GM23248 (cell line): ENCODE measurements at places on chromosomes 12 and 14. TPM values are rescaled to one million over a fixed set of nuclear protein-coding genes. Genes with fewer than 3 reads are reported as not detected.

DNA sequence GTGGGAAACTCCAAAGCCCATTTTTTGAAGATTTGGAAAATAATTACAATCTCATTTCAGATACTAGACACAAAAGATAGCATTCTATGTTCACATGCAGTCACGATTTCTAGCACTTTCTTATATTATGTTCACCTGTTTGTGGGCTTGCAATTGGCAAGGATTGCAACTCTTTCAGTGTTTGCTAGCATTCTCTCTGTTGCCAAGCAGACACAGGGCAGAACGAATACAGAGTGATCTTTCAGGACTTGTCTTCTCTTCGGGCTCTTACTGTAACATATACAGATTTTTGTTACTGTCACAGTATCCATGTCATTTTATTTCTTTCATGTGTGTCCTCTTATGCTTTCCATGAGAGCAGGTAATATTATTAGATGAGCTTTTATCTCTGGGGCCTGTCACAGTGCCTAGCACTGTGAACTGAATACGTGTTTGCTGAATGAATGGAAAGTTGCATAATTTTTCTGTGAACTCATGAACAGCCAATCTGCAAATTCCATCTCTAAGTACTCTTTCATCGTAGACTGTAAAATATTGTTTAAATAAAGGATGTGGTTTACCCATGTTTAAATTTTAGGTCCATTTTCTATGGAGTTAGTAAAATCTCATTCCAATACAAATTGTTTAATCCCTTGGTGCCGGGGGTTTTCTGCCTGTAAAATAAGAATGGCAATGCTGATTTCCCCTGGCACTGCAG lies 105.1 kb downstream of the BMP4 start:
- no peaks in the 10 kb centered on the region for H3K4me1 ChIP-seq
- no peaks in the 10 kb centered on the region for H3K27me3 ChIP-seq
- no peak overlapping the region for H3K4me3 ChIP-seq
- H3K36me3 ChIP-seq = no peaks in the 10 kb centered on the region
- no peak for DNase-seq
- H3K27ac ChIP-seq = no peak overlapping the region

DNA sequence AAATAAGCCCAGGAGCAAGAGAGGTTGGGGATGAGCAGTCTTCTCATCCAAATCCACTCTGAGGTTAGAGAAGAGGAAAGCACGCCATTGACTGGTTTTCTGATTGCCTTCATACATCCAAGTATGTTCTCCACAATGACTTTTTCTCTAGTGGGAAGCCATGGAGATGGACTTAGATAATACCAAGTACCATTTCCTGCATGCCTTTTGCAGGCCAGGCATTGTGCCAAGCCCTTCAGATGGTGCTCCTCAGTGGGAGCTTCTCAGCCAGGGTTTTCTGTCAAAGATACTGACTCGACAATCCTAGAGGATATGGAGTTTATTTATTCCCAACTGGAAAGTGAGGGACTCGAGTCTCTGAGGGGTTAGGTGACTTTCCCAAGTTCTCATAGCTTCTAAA lies 218.0 kb downstream of the ZFP36L1 start:
- no peaks in the 10 kb centered on the region for H3K36me3 ChIP-seq
- no peak overlapping the region for H3K27ac ChIP-seq
- no peaks in the 10 kb centered on the region for H3K27me3 ChIP-seq
- DNase-seq = peak; percentile 42

SLCO1C1 gene
- not detected in 2 replicates for total RNA-seq

- H3K4me3 ChIP-seq = no peak overlapping the region
- H3K36me3 ChIP-seq = peaks cover 25% of the 10 kb centered on the region; the same call in 1 of the 2 replicates
- no peaks in the 10 kb centered on the region for H3K27me3 ChIP-seq
- no peak overlapping the region for H3K27ac ChIP-seq
- peaks cover 20% of the 10 kb centered on the region for H3K4me1 ChIP-seq
Observed at GRCh38 chr12:122867691-122868461, 28.0 kb downstream of the VPS37B start.

HAL gene
- not detected in 2 replicates for total RNA-seq

PIWIL1 gene
- total RNA-seq = not detected in 2 replicates

- H3K36me3 ChIP-seq = no peaks in the 10 kb centered on the region
- H3K27ac ChIP-seq = no peak overlapping the region
- no peak for DNase-seq
- no peaks in the 10 kb centered on the region; the same call in 1 of the 2 replicates for H3K27me3 ChIP-seq
Observed at GRCh38 chr14:23633160-23633701, 2.9 kb upstream of the DHRS2 start.

SEC23A gene
- 246 and 295 TPM in 2 replicates for total RNA-seq

DNA sequence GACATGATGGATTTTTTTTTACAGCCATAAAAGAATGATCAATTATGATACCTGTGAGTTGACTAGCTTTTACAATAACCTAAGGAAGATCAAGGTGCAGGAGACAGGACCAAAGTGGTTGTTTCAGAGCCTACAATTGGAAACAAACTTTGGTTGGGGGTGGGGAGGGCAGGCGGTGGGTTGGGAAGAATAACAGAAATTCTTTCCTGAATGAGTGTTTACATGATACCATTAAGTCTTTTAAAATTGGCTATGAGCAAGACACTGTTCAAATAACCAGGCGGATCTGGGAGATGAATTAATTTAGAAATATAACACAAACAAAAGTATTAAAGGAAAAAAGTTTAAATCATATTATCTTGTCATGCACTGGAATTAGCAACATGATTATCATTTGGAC lies 7.2 kb downstream of the NFYB start:
- no peak overlapping the region for H3K4me3 ChIP-seq
- no peak for DNase-seq
- H3K36me3 ChIP-seq = peaks cover 42% of the 10 kb centered on the region
- no peaks in the 10 kb centered on the region for H3K27me3 ChIP-seq

- H3K27me3 ChIP-seq = no peaks in the 10 kb centered on the region
- peak overlapping the region; percentile 93 for H3K4me3 ChIP-seq
- peak; percentile 82 for DNase-seq
- peaks cover 30% of the 10 kb centered on the region for H3K4me1 ChIP-seq
- H3K27ac ChIP-seq = peak overlapping the region; percentile 60
Observed at GRCh38 chr14:105093038-105093430, 27.8 kb upstream of the GPR132 start.

DNA sequence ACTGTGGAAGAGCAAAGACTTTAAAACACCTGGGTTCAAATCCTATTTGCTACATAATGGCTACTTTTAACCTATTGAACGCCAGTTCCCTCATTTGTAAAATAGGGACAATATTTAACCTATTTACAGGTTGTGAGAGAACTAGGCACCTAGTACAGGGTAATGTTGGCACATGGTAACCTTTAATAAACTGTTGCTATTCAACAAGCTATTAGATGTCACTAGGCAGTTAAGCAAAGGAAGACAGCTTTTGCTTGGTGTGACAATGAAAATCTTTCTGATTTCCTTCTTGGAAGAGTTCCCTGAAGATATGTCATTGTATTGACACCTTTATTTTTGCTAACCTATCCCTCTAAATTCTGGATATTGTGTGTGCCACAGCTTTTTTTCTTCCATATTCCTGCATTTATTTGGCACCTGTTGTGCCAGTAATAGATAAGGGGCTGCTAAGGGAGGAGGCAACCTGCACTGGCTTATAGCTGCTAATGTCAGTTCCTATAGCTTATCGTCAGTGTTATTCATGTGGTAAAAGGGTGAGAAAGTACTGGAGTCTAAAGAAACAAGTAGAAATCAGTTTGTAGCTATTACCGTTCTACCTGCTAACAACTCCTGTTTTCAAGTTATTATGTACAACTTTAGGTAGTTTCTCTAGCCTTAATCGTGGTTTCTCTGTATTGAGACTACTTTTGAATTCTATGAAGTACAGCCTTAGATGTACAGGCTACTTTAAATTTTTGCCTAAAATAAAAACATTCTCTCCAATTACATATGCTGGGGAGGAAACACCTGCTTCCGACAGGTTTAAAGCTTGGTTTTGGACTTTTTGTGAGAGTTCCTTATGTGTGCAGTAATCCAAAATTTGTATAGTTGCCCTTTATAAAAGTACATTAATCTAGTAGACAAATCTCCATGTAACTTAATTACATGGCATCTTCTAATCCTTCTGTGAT lies 24.3 kb downstream of the HIF1A start:
- no peak for DNase-seq
- peaks cover 95% of the 10 kb centered on the region for H3K4me1 ChIP-seq
- peaks cover 44% of the 10 kb centered on the region for H3K36me3 ChIP-seq

DNA sequence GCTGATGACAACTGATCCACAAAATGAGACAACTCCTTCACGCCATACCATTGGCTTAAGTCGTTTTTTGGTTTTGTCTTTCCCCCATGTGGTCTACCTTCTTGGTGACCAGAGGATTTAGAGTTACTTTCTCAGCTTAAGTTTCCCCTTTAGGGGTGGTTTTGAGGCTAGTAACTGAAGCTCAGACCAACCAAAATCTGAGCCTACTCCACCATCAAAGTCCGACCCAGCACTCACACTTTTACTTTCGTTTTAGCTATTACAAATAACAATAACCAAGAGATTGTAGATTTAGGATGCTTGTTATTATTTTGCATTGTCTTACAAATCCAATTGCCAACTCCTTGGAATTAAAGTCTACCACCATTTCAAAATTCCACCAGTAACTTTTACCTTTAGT lies 130.6 kb upstream of the MDM1 start:
- no peak for DNase-seq
- H3K4me3 ChIP-seq = no peak overlapping the region
- H3K4me1 ChIP-seq = no peaks in the 10 kb centered on the region
- H3K27me3 ChIP-seq = no peaks in the 10 kb centered on the region

DNA sequence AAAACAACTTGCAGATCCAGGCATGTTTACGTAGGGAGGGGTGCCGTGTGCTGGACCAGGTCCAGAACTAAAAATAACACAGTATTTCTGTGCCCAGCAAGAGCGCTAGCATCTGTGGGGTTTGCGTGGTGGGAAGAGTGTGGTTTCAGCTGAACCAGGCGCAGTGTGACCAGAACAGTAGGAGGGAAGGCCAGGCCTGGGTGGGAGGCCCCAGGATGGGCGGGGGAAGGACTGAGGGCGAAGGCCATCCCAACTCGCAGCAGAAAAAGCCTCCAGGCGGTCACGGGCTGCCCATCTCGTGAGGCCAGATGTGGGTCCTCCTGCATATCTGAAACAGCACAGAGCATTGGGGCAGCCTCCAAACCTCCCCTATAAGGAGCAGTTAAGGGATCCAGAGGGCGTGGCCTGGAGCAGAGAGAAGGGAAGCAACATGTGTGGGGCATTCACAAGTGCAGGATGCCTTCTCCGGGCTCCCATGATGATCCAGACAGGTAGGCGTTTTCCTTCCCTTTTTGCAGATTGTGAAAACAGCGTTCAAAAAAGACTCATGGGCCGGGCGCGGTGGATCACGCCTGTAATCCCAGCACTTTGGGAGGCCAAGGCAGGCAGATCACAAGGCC lies 17.8 kb upstream of the CD9 start:
- no peaks in the 10 kb centered on the region for H3K27me3 ChIP-seq
- H3K36me3 ChIP-seq = no peaks in the 10 kb centered on the region
- peaks cover 47% of the 10 kb centered on the region for H3K4me1 ChIP-seq
- no peak overlapping the region for H3K4me3 ChIP-seq
- H3K27ac ChIP-seq = peak overlapping the region; percentile 41

DNA sequence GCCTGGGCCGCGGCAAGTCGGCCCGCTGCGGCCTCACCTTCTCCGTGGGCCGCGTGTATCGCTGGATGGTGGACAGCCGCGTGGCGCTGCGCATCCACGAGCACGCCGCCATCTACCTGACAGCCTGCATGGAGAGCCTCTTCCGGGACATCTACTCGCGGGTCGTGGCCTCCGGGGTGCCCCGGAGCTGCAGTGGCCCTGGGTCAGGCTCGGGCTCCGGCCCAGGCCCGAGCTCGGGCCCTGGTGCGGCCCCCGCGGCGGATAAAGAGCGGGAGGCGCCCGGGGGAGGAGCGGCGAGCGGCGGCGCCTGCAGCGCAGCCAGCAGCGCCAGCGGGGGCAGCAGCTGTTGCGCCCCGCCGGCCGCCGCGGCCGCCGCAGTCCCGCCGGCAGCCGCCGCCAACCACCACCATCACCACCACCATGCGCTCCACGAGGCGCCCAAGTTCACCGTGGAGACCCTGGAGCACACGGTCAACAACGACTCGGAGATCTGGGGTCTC lies 226.2 kb upstream of the CRY1 start:
- H3K27ac ChIP-seq = no peak overlapping the region
- peaks cover 25% of the 10 kb centered on the region for H3K27me3 ChIP-seq
- H3K4me3 ChIP-seq = peak overlapping the region; percentile 69
- no peaks in the 10 kb centered on the region for H3K36me3 ChIP-seq
- peaks cover 12% of the 10 kb centered on the region for H3K4me1 ChIP-seq

DNA sequence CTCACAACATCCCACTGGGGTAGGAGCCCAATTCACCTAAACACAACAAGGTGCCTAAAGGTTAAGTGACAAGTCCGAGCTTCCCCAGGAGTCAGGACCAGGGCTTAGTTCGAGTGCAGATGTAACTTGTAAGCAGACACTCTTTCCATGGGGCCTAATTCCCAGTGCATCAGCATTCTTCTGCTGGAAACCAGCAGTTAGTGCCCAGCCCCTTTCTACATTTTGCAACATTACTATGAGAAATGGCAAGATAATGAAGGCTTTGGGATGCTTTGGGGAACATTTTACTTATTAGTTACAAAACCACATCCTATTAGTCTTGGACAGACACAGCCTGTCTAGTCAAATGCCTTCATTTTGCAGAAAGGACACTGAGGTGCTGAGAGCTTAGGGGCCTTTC lies 179.8 kb downstream of the CALM1 start:
- no peak overlapping the region for H3K4me3 ChIP-seq
- peak; percentile 43 for DNase-seq
- no peaks in the 10 kb centered on the region for H3K27me3 ChIP-seq
- H3K36me3 ChIP-seq = no peaks in the 10 kb centered on the region
- H3K4me1 ChIP-seq = no peaks in the 10 kb centered on the region

HVCN1 gene
- total RNA-seq = 4.1 and 7.6 TPM in 2 replicates

DNA sequence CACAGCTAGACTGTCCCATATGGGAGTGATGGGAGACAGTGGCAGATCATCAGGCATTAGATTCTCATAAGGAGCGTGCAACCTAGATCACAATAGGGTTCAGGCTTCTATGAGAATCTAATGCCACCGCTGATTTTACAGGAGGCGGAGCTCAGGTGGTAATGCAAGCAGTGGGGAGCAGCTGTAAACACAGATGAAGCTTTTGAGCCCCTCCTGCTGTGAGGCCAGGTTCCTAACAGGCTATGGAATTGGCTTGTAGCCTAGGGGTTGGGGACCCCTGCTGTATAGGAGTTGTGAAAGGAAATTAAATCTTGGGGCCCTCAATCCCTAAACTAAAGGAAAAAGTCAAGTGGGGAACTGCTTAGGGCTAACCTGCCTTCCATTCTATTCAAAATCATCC lies 29.6 kb downstream of the ADIPOR2 start:
- no peaks in the 10 kb centered on the region for H3K27me3 ChIP-seq
- H3K4me3 ChIP-seq = no peak overlapping the region
- H3K36me3 ChIP-seq = no peaks in the 10 kb centered on the region
